ENCODE measurements at places on chromosomes 6 and 20.

GRCh38 chr20:15763366-15763765 lies 809.9 kb downstream of the KIF16B start:
- no peak for DNase-seq

DNA sequence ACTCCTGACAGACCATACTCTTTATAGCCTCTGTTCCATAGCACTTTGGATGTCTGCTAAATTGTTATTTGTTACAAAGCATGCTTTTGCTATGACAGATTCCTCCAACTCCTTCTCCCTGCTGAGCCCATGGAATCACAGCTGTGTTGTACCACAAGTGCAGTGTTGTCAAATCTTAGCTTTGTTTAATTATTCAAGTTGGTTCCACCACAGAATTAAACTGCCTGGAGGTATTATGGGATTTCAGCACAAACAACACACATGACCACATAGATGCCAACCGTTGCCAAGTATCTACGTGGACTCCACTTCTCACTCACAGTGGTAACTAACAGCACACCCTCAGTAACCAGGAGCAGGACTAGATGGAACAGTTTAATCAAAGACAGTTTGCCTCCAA lies 32.7 kb upstream of the MARCKS start:
- DNase-seq = no peak

GRCh38 chr6:135033238-135033637 lies 21.4 kb downstream of the HBS1L start:
- no peak for DNase-seq

- no peak for DNase-seq
These were observed 770 bp downstream of the TCF19 start for GRCh38 chr6:31158863-31159855.

GRCh38 chr6:157716251-157716995 lies 106.6 kb upstream of the SNX9 start:
- no peak for DNase-seq

DNA sequence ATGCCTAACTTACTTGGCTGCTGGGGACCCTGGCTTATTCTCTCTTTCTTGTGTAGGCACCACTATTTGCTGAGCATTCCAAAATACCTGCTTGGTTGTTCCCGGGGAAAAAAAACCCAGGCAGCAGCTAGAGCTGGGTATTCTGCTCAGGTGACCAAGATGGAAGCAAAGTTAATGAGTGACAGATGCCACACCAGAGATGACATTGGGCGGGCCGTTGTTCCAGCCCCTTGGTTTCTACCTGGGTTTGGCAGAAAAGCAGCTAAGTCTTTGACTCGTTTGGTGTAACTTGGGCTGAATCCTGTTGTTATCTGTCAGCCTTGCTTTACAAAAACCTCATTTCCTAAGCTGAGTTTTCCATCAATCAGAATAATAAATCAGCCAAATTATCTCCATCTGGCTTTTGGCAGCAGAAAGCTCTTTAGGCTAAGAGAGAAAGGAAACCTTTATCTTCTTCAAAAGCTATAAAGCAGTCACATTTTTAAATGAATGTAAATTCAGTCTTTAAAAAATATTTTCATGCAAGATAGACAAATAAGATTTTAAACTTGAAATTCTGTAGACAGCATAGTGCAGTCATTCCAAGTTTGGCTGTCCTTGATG lies 202.0 kb upstream of the GMDS start:
- DNase-seq = no peak

Measured in NCI-H524 (cell line).